AML-193 (cell line): ENCODE measurements at places on chromosomes 6 and 20.

GRCh38 chr20:23386304-23387117 is 24.5 kb downstream of the GZF1 start:
- DNase-seq, result no peak

GRCh38 chr20:4108495-4109306 is 93.3 kb upstream of the RNF24 start:
- peak; percentile 85 for DNase-seq

- no peak for DNase-seq
Measured at GRCh38 chr6:80610846-80611245, 504.4 kb downstream of the BCKDHB start.

DNA sequence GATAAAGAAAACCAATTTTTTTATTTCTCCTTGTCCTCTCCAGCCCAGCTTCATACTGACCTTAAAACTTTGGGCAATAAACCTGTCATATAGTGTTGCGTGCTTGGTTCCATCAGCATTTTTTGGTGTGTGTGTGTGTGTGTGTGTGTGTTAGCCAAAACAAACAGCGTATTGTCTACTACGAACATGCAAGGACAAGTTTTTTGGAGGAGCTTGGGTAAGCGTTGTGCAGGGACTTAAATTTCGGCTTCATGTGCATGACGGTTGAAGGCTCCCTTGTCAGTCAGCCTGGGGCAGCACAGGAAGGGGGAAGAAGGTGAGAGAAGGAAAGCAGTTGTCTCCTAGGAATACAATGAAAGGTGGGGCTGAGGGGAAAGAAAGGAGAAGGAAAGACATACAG is 62.0 kb upstream of the PAX1 start:
- no peak for DNase-seq

GRCh38 chr6:100232781-100233573 is 231.7 kb downstream of the SIM1 start:
- no peak for DNase-seq

DNA sequence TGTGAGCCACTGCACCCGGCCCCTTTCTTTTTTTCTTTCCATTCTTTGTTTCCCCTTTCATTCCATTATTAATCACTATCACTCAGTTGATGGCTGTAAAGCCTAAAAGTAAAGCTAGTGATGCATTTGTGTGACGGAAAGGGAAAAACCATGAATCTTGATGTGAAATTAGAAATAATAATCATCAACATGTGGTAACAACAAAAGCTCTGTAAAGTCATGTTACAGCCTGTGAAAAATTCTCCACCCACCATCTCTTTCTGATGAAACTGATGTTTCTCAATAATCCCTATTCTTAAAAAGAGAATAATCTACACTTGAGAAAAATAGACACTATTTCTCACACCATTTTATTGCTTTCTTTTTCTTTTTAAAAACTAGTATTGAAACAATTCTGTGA is 80.0 kb downstream of the CRYBG1 start:
- no peak for DNase-seq

DNA sequence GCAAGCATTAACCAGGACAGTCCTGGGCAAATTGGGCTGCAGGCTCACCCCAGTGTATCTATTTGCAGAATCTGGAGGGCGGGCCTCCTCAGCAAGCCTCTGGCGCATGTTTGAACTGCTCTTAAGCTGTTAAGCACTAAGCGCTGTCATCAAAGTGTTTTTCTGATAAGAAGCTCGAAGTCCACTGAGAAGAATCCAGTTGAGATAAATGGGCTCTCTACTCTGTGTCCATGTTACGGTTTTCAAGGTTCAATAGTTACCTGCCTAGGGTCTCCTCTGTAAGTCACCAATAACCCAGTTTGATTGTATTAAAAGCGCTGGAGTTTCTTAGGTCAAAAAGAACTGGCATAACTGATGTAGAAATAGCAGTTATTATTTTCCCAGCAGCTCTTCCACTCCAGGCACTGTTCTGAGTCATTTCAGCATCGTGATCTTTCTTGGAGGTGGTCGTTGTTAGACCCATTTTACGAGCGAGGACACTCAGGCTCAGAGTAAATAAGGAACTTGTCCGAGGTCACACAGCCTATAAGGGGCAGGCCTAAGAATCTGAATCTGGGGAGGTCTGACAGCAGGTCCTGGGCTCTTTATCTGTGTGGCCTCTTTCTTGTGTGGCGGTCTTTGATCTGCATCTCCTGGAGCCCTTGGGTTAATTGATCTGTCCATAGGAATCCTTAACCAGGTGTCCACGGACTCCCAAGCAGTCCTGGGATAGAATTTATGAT is 207.4 kb upstream of the ZNF217 start:
- no peak for DNase-seq

GRCh38 chr6:116221911-116222310 is 32.0 kb downstream of the TSPYL4 start:
- no peak for DNase-seq

GRCh38 chr6:41635365-41635764 is 2.9 kb upstream of the MDFI start:
- DNase-seq, result no peak

DNA sequence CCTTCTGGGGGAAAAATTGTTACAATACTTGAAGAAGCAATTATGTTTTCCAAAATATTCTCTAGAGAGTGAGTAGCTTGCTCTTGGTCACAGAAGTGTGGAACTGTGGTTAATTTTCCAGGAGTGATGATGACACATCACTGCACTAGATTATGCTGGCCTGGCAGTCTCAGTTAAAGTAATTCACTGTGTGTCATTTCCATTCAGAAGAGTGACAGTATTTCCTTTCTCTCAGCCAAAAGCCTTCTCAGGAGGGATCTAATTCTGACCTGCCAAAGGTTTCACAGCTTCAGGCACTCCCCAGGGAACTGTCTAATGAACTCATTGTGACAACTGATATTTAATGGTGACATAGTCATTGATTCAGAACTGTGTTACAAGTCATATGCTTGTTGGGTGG is 517.5 kb downstream of the TBC1D32 start:
- DNase-seq, result no peak

DNA sequence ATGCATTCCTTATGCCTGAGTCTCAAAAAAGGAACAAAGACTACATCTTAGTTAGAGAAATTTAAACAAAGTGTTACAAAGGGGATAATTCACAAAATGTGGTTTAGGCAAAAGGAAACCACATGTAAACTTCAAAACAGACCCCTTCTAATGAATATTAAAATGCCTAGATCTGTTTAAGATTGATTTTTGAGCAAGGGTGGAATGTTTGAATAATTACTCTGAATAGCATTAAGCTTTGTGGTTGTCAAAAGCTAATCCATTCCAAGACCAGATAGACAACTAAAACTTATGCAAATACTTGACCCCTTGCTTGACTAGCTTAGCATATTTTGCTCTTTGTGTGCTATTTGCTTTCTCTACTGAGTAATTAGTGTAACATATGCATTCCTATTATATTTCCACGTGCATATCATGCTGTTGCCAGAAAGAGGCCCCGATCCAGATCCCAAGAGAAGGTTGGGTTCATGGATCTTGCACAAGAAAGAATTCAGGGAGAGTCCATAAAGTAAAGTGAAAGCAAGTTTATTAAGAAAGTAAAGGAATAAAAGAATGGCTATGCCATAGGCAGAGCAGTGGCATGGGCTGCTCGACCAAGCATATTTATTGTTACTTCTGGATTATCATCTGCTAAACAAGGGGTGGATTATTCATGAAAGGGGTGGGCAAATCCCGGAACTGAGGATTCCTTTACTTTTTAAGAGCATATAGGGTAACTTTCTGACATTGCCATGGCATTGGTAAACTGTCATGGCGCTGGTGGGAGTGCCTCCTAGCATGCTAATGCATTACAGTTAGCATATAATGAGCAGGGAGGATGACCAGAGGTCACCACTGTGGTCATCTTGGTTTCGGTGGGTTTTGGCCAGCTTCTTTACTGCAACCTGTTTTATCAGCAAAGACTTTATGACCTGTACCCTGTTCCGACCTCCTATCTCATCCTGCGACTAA is 1193.4 kb upstream of the EYS start:
- DNase-seq, result no peak

DNA sequence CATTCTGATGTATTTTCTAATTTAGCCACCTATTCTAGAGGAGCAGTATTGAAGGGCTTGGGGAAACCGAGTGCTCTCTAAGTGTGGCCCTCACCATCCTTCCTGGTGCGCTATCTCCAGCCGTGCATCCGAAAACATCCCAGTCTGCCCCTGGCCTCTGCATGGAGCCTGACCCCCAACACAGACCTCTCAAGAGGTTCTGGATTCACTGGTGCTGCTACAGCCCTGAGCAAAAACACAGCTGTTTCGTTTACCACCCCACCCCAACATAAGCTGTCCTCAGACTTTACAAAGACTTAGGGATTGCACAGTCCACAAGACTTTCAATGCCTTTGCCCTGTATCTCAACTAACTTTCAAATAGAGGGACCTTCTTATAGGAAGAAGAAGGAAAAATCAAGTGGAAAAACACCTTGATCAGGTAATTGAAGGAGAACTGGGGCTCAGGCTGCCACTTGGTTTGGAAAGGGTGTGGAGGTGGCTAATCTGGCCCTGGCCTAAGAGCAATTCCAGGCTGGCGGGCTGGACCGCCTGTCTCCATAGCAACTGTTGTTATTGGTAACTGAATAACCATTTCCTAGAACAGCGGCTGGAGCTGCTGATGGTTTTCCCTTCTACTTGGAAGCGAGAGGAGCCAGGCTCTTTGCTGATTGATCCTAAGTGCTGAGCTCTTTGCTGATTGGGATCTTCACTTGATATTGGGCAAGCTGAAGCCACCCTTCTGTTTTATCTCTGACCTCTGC is 90.2 kb upstream of the TOX2 start:
- DNase-seq, result no peak

DNA sequence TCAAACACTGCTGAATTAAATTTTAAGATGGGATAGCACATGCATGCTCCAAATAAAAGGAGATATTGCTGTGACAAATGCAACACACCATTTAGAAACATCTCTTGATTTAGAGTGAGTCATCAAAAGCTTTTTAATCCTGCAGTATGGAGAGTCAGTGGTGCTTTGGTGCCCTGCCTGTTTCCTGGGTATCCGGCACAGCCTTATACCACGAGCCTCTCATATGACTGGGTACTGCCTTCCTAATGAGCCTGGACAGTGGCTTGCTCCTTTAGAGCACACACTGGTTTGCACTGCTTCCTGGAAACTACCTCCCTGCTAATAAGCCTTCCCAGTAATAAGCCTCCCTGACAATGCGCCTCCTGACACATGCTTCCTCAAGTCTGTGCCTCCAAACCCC is 65.3 kb upstream of the KCNK16 start:
- no peak for DNase-seq

GRCh38 chr6:166330612-166331011 is 11.7 kb downstream of the SFT2D1 start:
- no peak for DNase-seq

DNA sequence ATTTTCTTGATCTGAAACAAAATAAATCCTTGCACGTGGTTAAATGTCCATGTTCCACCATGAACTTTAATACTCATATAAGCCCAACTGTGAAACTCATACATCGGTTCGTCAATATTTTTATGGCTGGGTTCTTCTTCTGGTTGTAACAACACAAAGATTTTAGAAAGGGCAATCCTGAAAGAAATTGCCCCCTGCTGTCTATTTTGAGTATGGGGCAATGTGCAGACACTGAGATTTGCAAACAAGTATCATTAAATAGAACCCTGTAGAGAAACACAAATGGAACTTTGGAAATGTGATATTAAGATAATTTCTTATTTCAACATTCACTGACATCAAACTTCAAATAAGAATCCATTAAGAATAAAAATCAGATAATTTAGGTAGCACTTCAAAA is 80.2 kb upstream of the PHACTR1 start:
- no peak for DNase-seq

GRCh38 chr6:90251295-90251992 is 45.2 kb downstream of the BACH2 start:
- no peak for DNase-seq

DNA sequence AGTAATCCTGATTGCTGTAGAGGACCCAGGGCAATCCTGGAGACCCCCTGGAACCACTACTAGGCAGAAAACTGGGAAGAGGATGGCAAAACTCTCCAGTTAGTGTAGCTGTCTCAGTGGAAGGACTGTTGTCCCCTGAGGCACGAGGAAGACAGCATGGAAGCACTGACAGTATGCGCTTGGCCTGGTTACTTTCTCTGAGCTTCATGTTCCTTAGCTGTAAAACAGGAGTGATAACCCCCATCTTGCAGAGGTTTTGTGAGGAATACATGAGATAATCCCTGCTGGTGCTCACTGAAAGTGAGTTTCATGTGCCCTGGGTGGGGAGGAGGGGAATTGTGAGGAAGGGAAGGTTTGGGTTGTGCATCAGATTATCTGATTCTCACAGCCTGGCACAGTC is 3.2 kb downstream of the NT5E start:
- DNase-seq, result no peak

DNA sequence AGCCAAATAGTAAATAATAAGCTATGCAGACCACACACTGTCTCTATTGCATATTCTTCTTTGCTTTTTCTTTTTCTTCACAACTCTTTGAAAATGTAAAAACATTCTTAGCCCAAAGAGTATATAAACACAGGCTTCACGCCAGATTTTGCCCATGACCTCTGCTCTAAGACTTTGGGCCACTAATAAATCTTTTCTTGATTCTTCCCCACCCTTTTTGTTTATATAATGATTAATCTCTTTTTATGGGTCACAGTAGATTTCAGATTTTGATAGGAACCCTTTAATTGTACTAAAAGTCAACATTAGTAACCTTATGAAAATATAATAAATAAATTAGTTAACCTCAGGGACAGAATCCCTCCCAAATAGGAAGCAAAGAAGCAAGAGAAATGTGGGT is 15.8 kb upstream of the ENPP5 start:
- no peak for DNase-seq

DNA sequence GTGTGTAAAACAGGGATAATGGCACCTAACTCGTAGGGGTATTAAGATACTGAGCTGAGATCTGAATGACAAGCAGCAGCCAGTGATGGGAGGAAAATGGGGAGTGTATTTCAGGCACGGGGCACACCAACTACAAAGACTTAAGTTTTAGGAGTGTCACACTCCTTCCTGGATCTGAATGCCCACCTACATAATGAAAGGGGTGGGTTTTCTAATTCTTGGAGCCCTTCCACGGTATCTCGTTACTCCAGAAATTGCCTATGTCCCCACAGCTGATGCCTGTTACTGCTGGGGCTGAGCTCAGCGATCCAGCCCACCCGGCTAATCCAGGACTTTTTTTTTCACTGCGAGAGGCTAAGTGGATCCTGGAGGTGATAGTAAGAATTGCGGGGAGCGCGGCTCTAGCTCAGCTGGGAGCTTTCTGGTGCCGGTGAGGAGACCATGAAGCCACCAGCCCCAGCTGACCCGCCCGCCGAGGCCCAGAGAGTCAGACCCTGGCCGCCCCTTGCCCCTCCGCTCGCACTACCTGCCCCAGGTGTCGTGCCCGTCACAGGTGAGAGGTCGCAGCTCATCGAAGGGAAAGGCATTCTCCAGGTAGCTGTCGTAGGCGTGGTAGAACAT is 727 bp downstream of the EDEM2 start:
- peak; percentile 2 for DNase-seq
